ENCODE measurements at places on chromosomes 11 and 22. TPM values are rescaled to one million over a fixed set of nuclear protein-coding genes. Genes with fewer than 3 reads are reported as not detected.

DNA sequence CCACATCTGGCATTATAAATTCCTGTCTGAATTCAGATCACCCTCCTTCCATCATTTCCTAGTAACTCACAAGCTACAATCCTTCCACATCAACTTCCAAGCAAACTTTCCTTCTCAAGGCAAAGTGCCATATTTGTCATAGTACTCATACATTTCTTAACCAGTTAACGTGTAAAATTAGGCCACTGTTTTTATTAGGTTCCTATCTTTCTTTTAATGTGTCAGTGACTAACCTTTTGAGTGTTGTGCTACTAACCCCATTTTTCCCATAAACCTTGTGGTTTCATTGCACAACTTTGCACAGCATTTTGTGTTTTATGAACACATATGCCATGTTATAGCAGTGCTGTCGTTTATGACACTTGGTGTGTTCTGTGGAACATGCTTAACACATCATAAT is 90.1 kb downstream of the KIF18A start:
- DNase-seq, result no peak

VPREB1 gene
- not detected for total RNA-seq

PLEKHB1 gene
- total RNA-seq, result 0.34 TPM

DNA sequence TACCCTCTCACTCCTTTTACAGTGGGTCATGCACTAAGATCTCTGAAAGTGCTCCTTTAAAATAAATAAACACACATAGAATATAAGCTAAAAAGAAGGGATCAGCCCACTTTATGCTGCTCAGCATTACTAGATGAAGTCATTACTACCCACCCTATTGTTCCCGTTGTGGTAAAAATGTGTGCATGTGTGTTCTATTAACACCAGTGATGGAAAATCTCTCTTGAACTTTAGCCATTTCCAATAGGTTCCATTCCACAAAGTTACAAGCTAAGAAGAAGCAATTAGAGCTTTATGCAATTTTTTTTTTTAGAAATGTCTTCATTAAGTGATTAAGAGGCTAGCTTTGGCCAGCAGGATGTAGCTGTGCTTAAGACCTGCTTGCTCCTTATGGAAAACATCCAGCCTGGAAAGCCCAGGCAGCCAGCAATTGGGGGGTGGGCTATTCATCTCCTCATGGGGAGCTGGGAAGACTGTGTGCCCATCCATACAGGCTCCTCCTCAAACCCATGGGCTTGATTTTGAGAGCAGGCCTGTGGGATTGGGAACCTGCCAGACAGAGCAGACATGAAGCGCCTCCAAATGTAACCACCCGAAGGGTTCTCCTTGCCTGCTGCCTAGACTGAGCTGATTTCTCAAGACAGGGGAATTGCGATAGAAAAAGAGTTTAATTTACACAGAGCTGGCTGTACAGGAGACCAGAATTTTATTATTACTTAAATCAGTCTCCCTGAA is 92.9 kb upstream of the PARVA start:
- peak; percentile 28 for DNase-seq

GRCh38 chr11:35907648-35908431 is 36.0 kb upstream of the LDLRAD3 start:
- peak; percentile 76 for DNase-seq

GRCh38 chr11:61860054-61860903 is 31.1 kb downstream of the FADS3 start:
- DNase-seq, result peak; percentile 32

- DNase-seq, result peak; percentile 83
These were observed 52.5 kb downstream of the TPCN2 start for GRCh38 chr11:69101115-69101791.

DNA sequence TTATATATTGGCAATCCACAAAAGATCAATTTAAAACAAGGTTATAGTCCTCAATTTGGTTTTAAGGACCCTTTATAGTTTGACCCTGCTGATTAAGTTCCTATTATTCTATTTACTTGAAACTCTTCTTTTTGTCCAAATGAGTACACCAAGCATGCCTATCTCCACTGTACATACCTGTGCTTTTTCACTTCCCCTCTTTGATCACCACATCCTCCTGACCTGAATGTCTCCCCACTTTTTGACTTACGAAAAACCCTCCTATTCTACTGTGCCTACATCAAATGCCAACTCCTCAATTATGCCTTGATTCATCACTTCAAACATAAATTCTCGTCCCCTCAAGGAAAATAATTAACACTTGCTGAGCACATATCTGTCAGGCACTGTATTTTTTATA is 113.5 kb downstream of the SOX6 start:
- no peak for DNase-seq

GRCh38 chr11:70124321-70125000 is 46.3 kb downstream of the ANO1 start:
- no peak for DNase-seq

GRCh38 chr22:30301995-30302809 is 12.9 kb upstream of the CASTOR1 start:
- DNase-seq, result peak; percentile 13

DNA sequence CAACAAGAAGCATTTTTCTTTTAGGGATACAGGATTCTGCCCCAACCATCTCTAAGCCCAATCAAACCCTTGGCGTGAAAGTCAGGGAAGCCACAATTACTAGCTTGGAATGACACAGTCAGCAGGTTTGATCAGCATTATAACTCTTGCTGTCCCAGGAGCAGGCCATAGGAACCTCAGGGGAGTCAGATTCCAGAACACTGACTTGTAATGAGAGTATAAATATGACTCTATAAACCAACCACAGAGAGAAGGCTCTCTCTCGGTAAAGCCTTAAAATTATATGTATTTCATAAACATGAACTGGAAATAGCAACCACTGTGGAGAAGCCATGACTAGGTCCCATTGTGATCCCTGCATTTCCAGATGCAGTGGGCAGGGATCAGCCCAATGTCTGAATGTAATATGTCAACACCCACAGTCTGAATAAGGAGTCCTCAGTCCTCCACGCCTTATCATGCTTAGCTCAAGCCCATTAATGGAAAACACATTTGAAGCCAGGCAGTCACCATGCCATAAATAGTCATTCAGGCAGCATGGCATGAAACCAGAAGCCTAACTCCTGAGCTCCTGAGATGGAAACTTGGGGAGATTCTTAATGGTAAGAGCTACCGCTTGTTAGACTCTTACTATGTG is 99.1 kb upstream of the MTNR1B start:
- DNase-seq, result no peak

- no peak for DNase-seq
These were observed 132.1 kb upstream of the BLID start for GRCh38 chr11:122248131-122248530.

DNA sequence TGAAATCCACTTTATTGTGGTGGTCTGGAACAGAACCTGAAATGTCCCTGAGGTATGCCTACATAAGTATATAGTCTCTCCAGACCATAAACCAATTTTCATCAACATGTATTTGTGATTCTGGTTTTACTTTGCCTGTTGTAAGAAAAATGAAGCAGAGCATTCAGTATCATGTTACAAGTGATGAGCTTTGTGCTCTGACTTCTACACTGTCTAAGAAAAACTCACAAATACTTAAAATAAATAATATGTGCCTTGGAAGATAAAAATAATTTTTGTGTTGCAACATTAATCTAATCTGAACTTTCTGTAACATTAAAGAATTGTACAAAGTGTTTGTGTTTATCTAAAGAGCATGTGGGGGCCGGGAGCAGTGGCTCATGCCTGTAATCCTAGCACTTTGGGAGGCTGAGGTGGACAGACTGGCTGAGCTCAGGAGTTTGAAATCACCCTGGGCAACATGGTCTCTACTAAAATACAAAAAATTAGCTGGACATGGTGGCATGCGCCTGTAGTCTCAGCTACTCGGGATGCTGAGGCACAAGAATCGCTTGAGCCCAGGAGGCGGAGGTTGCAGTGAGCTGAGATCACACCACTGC is 219.5 kb downstream of the SOX6 start:
- no peak for DNase-seq

TTC36 gene
- total RNA-seq, result 3.2 TPM

OR8G1 gene
- total RNA-seq, result not detected

GRCh38 chr22:24410110-24410856 is 17.1 kb upstream of the ADORA2A start:
- no peak for DNase-seq

TMEM45B gene
- 0.51 TPM for total RNA-seq

GRCh38 chr11:62830904-62831519 is 839 bp downstream of the STX5 start:
- peak; percentile 73 for DNase-seq

- DNase-seq, result no peak
These were observed 723 bp downstream of the CCDC89 start for GRCh38 chr11:85685125-85685819.

CDON gene
- 3.6 TPM for total RNA-seq

GRCh38 chr11:111693224-111693937 is 72.8 kb downstream of the PPP2R1B start:
- no peak for DNase-seq

GRCh38 chr11:96211436-96211835 is 131.6 kb downstream of the MAML2 start:
- no peak for DNase-seq

CD82 gene
- 14.1 TPM for total RNA-seq

DNA sequence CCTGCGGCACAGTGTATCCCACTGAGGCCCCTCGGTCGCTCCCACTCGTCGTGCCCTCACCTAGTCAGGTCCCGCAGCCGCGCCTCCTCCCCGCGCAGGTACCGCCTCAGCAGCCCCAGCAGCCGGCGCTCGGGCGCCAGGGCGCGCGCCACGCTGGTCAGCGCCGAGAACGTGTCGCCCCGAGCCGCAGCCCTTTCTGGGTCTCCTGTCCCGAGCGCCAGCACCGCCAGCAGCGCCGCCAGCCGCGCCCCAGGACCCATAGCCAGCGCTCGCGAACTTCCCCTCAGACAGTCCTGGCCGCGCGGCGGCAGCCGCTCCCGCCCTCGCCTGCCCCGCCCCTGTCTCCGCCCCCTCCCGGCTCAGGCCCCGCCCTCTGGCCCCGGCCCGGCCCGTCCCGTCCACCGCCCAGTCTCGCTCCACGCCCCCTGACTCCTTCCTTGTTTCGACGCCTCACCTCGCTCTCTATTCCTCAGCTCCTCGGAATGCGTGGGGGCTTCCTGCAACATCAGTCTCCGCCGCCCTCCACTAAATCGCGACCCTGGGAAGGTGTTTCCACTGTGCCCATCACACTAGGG is at the start of gene P4HA3:
TSS of gene P4HA3 (minus strand) at position 289 of the 575 bp plus-strand sequence. CDS start at position 260, 29 bp downstream.
- DNase-seq, result peak; percentile 70

PANX3 gene
- not detected for total RNA-seq

CHADL gene
- total RNA-seq, result 1.1 TPM

OR5M10 gene
- total RNA-seq, result not detected

DNA sequence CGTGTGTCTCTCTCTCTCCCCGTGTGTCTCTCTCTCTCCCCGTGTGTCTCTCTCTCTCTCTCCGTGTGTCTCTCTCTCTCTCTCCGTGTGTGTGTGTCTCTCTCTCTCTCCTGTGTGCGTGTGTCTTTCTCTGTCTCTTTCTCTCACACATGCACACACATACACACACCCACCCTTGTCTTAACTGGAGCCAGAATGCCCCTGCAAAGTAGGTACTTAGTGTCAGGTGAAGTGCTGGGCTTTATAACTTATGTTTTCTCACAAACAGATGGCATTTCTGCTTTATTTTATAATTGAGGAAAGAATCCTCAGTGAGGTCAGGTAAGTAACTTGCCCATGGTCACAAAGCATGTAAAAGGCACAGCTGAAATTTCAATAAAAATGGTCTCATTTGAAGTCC is 106.0 kb downstream of the CSNK2A3 start:
- no peak for DNase-seq

DNA sequence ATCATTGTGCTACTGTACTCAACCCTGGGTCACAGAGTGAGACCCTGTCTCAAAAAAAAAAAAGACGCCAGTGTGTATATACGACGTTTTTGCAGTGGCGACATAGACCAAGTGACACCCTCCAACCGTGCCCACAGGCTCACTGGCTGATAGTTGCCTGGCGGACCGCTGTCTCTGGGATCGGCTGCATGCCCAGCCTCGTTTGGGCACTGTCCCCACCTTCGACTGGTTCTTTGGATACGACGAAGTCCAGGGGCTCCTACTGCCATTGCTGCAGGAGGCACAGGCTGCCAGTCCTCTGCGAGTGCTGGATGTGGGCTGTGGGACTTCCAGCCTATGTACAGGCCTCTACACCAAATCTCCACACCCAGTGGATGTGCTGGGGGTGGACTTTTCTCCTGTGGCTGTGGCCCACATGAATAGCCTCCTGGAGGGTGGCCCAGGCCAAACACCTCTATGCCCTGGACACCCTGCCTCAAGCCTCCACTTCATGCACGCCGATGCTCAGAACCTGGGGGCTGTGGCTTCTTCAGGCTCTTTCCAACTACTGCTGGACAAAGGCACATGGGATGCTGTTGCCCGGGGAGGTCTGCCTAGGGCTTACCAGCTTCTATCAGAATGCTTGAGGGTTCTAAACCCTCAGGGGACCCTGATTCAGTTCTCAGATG is 1.3 kb downstream of the CSKMT start:
- DNase-seq, result no peak

Measured in dermis blood vessel endothelial cell (primary cell).